ENCODE measurements at places on chromosomes 6 and 20.

DNA sequence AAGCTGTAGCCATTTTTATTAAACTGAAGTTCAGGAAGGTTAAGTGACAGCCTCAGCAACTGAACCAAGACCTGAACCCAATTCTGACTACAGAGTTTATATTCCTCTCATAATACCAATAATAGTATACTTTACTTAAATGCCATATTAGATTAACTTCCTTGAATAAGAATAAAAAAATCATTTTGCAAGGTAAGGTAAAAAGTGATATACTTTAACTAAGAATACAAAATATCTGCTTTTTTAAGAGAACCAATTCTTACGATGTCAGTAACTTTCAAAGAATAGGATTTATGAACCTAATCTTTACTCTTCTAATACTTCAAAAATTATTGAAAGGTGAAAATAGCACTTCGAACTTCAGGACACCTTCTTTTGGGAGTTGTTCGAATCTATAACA lies 3.7 kb downstream of the RAD21L1 start:
- no peak for DNase-seq

GRCh38 chr20:43975096-43975768 lies 60.6 kb downstream of the TOX2 start:
- DNase-seq = no peak

GRCh38 chr6:138647006-138647405 lies 126.6 kb upstream of the CCDC28A start:
- DNase-seq = no peak

- no peak for DNase-seq
Observed at GRCh38 chr6:82113231-82113630, 134.3 kb downstream of the IBTK start.

- no peak for DNase-seq
Observed at GRCh38 chr20:40650707-40651106, 38.3 kb downstream of the MAFB start.

DNA sequence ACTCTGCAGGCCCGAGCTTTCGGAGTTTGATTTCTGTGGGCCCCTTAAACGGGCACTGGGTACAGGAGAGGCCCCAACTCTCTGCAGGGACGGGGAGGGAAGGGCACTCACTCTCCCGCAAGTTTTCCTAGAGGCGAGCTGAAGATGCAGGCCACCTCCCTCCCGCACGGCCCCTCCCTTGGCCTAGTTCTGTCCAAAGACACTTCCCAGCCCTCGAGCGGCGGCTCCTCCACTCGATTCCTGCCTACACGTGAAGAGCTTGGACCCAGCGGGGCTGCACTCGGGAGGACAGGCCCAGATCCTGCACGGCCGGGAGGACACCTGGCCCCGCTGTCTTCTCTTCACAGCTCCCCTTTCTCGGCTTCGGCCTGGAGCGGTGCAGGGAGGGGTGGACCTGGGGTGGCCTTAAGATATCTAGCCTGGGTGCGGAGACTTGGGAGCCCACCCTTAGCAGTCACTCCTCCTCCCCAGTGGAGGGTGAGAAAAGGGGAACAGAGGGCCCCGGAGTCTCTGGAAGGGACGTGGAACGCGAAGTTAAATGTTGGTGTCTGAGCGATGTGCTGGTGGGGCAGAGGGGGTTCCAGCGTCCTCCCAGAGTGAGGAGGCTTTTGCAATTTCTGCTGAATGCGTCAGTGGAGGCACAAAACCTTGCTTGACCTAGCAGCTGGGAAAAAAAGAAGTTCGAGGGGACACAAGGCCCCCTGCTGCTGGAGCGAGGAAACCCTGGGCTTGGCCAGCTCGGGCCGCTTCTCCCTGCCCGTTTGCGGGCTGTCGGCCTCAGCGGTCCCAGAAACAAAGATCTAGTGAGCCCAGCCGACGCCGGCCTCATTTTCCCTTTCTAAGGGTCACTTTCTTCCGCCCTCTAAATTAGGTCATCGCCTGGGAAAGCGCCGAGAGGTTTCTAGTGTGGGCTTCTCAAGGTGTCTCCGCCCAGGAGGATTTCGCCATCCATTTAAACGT lies 4.9 kb downstream of the OLIG3 start:
- no peak for DNase-seq

DNA sequence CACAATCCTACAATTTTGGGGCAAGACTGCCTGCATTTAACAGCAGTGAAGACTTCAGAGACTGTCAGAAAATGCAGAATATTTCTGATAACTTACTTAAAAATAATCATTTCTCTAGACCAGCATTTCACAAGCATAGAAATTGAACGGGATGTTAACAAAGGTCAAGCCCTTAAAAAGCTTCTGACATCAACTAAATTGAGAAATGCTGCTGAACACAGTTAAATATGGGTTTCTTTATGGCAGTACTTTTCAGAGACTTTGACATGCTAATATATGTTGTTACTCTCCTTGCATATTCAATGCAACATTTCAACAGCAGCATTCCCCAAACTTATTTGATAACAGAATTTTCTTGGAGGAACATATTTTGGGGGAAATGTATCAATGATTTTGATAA lies 84.5 kb downstream of the KIF13A start:
- no peak for DNase-seq

GRCh38 chr6:128238225-128238624 lies 282.2 kb downstream of the PTPRK start:
- DNase-seq = no peak

- DNase-seq = no peak
Observed at GRCh38 chr6:101013612-101014195, 132.6 kb upstream of the ASCC3 start.

DNA sequence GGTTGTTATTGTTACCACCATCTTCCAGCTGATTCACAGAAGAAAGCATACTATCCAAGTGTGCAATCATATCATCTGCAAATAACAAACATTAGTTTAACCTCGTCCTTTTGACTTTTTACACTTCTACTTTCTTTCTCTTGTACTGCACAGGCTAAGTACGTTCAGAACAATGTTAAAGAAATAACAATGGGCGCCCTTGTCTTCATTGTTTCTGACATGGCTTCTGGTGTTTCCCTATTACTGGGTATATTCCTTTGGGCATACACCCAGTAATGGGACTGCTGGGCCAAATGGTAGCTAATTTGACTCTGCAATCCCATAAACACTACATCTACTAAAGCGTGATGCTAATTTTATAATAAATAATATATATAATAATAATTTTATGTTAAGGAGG lies 146.7 kb downstream of the GJA10 start:
- no peak for DNase-seq

DNA sequence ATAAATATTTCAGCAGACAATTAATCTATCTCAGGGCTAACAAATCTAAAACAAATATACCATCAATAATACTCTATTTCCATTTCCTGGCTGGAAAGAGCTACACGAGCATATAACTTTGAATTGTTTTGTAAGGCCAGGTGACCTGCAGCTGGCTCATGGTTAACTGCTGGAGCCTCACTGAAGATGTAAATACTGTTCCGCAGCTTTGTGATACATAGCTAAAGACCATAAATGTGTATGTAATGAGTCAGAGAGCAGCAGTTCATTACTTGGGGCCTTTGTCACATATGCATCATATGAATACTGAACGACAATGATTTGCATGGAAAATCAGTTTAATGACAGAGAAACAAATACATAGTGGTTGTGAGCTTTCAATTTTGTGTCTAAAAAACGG lies 109.4 kb upstream of the CCN2 start:
- no peak for DNase-seq

All from AML-193 (cell line).